Activated T-cell treated with anti-CD3 and anti-CD28 coated beads, Interleukin-2, amount 50 U/mL, for 4 hours (primary cell): ENCODE measurements at places on chromosomes 13 and 19.

DNA sequence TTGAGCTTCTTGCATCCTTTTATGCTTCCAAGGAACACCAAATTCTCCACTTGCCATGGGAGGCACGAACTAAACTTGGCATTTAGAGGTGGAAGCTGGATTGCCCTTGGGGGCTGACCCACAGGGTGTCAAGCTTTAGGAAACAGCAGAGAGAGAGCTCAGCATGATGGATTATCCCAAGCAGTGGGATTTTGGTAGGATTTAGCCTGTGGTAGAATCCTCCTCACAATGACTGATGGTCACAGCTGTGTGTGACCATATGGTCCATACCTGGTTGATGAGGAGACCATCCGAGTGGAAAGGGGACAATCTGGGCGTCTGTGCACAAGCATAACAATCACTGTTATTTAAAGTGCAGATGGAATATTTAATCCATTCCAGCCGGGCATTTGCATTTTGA, 40.1 kb upstream of the PSG9 start:
- DNase-seq: no peak

- no peak for DNase-seq
Observed at GRCh38 chr19:31370216-31370615, 21.0 kb upstream of the TSHZ3 start.

- DNase-seq: no peak
Observed at GRCh38 chr19:14530005-14530348, 583 bp downstream of the TECR start.

DNA sequence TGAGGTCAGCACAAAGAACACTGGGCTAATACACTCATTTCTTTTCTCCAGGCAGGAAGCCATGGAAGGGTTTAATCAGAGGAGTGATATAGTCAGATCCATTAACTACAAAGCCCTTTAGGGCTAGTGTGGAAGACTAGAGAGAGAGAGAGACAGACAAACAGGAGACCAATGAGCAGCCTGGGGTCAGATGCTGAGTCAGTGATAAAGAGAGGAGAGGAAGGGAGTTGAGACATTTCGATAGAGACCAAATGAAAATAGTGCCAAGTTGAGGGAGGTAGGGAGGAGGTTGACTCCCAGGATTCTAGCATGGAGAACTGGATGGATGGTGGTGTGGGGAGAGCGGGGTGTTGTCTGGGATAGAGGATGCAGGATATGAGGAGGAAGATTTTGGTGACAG, 18.2 kb downstream of the ZNF473 start:
- DNase-seq: no peak

DNA sequence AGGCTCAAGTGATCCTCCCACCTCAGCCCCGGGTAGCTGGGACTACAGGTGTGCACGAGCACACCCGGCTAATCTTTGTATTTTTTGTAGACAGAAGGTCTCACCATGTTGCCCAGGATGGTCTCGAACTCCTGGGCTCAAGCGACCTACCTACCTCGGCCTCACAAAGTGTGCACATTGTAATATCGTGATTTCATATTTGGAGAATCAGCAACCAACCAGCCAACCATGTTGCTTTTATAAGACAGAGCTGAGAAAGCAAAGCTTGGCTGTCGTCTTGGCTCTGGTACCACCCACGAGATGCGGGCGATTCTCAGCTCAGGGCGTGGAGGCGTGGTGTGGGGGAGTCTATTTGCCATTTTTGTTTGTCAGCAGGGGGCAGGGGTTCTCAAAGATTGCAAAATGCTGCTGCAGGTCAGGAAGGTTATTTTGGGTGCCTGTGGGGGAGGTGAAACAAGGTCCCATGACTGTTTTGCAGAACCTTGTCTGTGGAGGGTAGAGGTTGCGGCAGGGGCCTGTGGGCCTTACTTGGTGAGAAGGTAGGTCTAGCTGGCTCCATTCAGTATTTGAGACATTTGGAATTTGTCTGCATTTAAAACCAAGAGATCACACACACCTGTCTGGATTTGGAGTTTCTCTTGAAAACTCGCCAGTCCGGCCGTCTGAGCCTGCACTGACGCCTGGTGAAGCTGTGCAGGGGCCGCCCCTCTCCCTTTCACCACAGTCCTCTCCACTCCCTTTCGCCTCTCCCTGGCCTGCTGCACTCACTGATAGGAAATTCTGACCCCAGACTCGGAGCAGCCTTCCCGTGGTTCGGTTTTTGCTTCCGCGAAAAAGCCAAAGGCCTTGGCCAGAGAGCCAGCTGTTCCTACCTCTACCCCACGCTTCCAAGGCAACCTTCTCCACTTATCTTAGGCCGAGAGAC, 15.4 kb downstream of the TNFAIP8L1 start:
- no peak for DNase-seq

- no peak for DNase-seq
Observed at GRCh38 chr19:7687177-7687576, 6.5 kb downstream of the TRAPPC5 start.

DNA sequence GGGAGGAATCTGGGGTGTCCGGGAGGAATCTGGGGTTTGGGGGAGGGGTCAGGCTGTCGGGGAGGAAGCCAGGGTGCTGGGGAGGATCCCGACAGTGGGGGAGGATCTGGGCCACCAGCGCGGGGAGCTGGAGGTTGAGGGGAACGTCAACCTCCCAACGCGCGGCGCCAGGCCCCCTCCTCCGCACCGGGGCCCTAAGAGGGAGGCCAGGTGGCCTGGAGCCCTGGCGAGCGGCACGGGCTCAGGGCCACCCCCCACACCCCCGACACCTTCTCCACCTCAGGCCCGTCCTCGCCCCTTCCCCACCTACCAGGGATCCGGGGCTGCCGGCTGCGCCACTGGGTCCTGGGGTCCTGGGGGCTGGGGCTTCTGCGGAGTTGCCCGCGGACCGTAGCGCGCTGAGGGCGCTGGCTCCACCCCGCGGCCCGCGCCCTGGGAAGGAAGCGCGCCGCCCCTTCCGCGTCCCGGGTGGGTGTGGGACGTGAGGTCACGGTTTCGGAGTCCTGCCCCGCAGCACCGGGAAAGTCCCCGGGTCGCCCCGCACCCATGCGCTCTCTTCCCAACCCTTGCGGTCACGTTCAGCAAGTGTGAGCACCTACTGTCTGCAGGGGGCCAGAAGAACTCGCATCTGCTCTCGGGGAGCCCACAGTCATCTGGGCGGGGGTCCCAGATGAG, at the start of gene TICAM1:
TICAM1 (minus strand) TSS at position 409 of the 675 bp plus-strand sequence. CDS start 13,335 bp downstream, outside the sequence.
- peak; percentile 81 for DNase-seq

DNA sequence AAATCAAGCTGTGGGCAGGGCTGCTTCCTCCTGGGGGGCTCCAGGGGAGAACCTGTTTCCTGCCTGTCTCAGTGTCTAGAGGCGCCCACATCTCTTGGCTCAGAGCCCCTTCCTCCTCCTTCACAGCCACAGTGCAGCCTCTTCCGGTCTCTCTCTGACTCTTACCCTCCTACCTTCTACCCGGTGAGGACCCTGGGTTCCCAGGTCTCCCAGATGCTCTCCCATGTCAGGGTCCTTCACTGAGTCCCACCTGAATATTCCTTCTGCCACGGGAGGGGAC, 153.1 kb downstream of the KDM4B start:
- DNase-seq: no peak

GRCh38 chr19:51490676-51491075, 10.9 kb downstream of the SIGLEC12 start:
- DNase-seq: no peak

GRCh38 chr13:39037410-39037879, 444 bp downstream of the PROSER1 start:
- DNase-seq: peak; percentile 23

DNA sequence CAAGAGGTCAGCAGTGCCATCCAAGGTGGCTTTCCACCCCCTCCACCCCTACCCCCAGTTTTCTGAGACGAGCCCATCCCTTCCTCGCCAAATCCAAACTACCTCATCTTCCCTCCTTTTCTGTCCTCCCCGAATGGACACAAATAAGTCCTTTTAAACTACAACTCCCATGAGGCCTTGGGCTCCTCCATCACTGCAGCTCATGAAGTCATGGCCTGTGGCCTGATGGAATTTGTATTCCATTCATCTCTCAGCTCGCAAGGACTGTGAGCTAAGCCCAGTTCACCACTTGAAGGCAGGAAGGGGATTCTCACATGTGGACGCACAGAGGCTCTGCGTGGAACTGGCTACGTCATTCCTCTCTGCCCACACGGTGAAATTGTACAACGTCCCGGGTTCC, 12.5 kb downstream of the PTPRH start:
- no peak for DNase-seq

DNA sequence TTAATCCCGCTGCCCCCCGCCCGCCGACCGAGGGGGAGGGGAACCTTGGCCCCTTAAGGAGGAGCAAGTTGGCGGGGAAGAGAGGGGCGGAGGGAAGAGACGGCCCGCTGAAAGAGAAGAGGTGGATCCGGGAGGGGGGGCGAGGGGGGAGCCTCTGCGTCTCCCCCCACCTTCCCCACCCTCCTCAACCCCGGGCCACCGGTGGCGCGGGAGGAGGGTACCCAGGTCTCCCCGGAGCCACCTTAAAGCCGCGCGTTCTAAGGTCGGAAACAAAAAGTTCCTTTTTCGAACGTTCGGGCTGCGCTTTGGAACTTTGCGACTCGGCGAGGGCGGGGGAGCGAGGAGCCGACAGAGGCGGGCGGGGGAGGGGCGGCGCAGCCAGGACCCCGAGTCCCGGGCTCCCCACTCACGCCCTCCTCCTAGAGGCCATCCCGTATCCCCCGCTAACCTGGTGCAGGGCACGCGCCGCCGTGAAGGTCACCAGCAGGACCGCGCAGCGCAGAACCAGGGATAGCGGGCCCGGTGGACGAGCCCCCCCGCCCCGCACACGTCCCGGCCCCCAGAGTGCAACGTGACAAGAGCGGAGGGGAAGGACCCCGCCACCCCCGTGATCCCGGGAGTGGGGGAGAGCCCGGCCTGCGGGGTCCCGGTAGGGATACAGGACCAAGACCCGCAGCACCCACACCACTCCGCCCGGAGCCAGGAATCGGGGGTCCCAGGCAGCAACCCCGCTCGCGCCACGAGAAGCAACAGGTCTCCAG, 659 bp downstream of the ERF start:
- peak; percentile 74 for DNase-seq

DNA sequence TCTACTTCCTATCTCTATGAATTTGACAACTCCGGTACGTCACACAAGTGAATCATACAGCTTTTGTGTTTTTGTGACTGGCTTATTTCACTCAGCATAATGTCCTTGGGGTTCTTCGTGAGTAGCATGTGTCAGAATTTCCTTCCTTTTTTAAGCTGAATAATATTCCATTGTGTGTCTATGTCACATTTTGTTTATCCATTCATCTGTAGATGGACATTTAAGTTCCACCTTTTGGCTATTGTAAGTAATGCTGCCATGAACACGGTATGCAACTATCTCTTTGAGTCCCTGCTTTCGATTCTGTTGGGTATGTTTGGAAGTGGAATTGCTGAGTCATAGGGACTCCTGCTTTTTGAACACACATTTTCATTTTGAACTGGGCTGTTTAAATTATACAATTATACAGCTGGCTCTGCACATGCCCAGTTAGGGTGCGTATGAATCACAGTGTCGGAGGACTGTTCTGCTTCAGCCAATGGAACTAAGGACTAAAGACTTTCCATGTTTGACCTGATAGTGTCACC, 43.0 kb upstream of the C13orf42 start:
- no peak for DNase-seq

DNA sequence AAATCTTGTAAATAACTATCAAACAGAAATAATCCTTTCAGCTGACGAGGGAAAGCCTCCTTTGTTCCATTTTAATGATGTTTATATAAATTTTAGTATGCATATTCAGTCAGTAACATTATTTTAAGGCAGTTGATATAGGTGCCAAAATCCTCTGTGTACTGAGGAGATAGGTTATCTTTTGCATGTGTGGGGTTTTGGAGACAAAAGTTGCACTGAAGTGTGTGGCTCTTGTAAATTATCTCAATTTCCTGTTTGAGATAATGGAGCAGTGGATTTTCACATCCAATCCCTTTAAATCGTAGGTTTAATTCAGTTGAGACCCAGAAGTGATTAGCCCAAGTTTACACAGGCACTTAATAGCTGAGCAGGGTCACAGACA, 106.6 kb downstream of the RGCC start:
- no peak for DNase-seq

- DNase-seq: no peak
Observed at GRCh38 chr13:53079691-53080090, 51.1 kb downstream of the OLFM4 start.

GRCh38 chr19:10420444-10421239, at the start of gene PDE4A:
PDE4A (plus strand) TSS chr19:10420538; CDS start chr19:10420765, 227 bp downstream.
- DNase-seq: peak; percentile 38

DNA sequence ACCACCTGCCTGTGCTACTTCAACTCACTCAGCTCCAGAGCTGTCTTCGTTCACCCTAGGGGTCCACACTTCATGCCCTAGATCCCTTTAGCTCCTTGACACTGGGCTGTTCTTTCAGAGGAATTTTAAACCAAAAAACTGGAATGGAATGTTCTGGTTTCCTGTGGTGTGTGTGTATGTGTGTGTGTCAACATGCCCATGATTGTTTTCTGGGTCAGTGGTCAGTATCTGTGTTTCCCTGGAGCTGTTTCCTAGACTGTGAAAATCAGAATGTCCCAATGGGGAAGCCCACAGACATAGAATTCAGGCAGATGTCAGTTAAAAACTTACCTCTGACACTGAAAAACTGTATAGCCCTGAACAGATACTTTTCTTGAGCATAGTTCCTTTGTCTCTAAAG, 1.3 kb downstream of the PMIS2 start:
- DNase-seq: no peak

DNA sequence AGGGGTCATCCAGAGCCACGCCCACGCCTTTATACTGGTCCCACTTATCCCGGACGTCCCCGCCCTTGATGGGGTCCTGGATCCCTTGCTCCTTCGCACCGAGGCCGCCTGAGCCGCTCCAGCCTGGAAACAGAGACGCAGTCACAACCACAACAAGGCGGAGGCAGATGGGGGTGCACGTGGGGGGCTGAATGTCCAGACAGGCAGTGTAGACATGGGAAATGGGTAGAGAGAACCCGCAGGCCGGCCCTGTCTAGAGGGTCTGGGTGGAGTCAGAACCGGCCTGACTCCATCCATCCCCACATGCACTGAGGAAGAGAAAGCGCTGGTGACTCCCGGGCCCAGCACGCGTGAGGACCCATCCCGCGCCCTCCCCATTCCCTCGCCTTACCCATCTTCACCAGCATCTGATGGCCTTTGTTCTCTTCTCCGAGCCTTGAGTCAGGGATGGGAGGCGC, 23.0 kb downstream of the CHERP start:
- no peak for DNase-seq

GRCh38 chr19:33550768-33551167, 29.2 kb upstream of the PEPD start:
- DNase-seq: no peak

GRCh38 chr13:100473501-100474044, 115.0 kb downstream of the GGACT start:
- DNase-seq: no peak

GRCh38 chr13:33256148-33256840, 29.3 kb downstream of the STARD13 start:
- no peak for DNase-seq

DNA sequence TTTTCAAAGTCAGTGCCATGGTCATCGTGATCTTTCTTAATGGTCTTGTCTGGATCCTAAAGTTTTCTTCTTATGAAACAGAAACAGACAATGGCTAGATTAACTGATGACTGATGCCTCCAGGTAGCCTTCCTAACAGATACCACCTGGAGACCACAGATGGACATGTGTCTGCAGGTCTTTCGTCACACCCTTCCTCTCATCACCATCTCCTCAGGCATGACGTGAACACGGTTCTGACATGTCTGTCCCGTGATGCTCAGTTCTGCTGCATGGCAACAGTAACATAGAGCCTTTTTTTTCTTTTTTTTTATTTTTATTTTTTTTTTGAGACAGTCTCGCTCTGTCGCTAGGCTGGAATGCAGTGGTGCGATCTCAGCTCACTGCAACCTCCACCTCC, 13.1 kb upstream of the LAMP1 start:
- DNase-seq: no peak

- no peak for DNase-seq
Observed at GRCh38 chr19:1945899-1946298, 4.9 kb downstream of the CSNK1G2 start.
